ENCODE measurements at places on chromosomes 2 and 18.

DNA sequence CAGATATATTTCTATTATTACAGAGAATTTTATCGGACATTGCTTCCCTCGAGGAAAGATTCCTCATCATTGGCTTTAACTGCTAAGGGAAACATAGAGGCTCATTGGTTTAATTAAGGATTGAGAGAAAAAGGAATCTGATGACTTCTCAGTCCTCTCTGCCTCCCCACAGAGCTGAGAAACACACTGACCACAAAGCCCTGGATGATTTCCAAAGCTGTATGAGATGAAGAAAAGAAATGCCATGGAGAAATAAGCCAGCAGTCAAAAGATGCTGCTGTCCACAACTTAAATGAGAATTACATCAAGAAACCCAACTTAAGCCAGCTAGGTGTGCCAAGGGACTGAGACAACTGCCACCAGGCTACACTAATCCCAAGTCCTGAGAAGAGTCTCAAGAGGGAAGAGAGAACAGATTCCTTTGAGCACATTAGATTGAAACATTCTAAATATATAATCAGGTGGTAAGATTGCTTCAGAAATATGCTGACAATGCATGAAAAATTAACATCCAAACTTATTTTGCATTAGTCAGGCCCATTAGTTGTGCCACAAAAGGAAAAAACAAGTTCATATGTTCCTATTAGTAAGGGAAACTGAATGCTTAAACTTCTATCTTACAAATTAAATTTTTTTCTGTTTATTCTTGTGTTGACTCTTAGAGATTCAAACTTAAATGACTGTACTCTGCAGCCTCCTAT lies 308.1 kb upstream of the CYRIA start:
- no peak for DNase-seq

DNA sequence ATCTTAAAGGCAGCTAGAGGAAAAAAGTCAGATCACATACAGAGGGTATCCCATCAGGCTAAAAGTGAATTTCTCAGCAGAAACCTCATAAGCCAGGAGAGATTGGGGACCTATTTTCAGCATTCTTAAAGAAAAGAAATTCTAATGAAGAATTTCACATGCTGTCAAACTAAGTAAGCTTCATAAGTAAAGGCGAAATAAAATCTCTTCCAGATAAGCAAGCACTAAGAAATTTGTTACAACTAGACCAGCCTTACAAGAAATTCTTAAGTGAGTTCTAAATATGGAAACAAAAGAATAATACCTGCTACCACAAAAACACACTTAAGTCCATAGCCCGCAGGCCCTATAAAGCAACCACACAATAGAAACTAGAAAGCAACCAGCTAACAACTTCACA lies 186.1 kb downstream of the ETAA1 start:
- DNase-seq, result no peak

DNA sequence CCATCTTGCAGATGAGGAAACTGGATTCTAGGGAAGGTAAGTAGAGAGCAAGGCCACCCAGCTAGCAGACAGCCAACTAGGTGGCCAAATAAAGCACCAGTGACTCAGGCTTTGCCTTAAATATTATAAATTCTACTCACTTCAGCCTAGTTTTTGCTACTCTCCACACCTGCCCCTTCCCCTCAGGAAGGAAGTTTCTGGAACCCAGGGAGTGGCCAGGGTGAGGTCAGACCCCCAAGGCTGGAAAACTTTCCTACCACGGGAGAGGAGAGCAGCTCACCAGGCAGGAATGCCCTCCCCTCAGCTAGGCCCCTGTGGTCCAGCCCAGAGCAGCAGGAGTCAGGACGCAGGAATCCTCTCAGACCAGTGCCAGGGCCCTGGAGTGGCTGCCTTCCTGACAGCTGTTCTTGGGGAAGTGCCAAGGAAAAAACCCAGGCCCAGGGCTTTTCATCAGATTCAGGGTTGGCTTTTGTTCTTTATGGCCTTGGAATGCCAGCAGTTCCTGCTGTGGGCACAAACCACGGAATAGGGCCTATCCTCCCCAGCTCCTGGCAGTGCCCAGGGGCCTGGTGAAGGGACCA lies 5.1 kb upstream of the PAX8 start:
- DNase-seq, result no peak

DNA sequence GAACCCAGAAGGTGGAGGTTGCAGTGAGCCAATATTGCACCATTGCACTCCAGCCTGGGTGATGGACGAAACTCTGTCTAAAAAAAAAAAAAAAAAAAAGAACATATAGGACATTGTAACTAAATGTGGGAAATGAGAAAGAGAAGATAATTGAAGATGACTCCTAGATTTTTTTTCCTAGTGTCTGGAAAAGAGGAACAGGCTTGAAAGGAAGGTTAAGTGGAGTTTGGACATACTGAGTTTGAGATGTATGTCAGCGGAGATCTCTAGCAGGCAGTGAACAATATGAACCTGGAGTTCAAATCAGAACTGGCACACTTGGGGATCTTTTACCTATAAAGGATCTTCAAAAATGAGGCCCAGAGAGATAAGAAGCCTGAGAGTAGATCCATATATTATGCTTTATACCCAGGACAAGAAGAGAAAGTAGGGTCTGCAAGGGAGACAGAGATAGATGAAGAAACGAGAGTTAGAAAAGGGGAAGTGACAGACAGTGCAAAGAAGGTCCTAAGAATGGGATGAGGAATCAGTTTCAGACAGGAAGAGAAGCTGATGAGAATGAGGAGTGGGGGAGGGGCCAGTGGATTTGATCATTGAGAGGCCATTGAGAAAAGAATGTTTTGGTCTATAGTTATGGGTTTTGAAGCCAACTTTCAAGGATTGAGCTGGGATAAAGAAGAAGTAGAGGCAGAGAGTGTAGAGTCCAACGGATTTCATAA lies 46.9 kb upstream of the CD28 start:
- DNase-seq, result no peak

GRCh38 chr18:77012806-77013541 lies 119.6 kb downstream of the MBP start:
- no peak for DNase-seq

DNA sequence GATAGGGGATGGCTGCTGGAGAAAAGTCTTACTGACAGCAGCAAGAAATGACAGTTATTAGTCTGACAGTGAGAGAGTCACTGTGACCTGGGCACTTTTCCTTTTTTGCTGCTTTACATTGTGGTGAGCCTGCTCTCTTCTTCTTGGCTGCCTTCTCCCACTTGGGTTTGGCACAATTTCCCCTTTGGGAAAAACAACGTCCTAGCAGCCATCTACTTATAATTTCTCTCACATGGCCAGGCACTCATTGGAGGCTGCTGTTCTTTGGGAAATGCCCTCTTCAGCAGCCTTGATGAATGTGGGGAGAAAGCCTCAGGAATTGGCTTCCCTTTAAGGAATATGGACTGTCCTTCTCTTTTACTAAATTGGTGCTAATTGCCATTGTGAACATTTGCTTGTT lies 60.4 kb upstream of the SLC1A4 start:
- no peak for DNase-seq
